ENCODE measurements at places on chromosomes 4 and X.

- no peak for DNase-seq
Measured at GRCh38 chr4:140710908-140711622, 45.1 kb downstream of the TBC1D9 start.

DNA sequence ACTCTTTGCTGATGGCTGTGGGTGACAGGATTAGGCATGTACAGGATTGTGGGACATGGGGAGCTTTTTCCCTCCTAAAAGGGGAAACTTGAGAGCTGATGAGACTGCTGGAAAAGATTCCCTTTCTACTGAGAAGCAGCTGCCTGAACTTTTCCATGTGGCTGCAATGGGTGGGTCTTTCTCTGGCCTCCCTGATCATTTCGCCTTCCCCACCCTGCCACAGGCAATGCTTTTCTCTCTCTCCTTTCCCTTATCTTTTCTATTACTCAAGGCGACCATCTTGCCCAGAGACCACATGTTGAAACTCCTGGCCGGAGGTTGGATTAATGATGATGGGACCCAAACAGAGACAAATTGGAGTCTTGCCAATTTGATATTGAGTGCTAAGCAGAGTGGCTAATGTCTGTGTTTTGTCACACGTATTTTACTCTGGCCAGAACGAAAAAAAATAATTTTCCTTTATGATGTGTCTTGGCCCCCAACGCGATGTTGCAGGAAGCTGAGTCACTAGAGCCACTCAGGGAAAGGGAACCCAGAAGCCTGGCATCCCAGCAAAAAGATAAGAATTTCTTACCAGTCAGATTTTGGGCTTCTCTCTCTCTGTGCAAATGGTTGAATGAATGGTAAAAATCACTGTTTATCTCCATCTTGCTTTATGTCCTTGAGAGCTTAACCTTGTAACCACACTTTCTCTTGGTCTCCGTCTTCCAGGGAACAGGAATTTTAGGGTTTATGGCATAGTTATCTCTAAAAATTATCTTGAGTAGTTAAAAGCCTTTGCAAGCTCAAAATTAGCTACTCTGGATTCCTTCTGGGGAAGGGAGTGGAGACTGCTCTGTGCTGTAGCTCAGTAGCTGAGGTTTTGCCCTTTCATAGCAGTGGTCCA lies 19.4 kb upstream of the ATP8A1 start:
- no peak for DNase-seq

DNA sequence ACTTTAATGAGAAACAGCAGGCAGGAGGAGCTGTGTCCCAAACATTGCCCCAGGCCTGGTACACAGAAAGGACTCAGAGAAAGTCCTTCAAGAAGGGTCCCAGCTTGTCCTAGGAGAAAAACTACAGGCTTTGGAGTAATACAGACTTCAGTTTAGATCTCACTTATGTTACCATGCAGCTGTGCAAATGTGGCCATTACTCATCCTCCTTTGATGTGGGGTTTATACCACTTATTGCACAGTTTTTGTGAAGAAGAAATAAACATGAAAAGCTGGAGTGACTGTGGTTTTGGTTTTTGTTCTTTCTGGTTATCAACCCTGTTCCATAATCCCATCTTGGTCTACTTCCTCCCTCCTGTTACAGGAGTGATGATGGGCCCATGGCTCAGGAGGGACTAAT lies 8.1 kb upstream of the CYTL1 start:
- no peak for DNase-seq

GRCh38 chrX:37997096-37997495 lies 9.3 kb upstream of the SYTL5 start:
- no peak for DNase-seq

GRCh38 chr4:57109847-57110639 lies at the start of gene IGFBP7:
TSS of gene IGFBP7 (minus strand) at chr4:57110385. CDS start at chr4:57110351, 34 bp downstream.
- no peak for DNase-seq

- DNase-seq: no peak
Measured at GRCh38 chr4:2832981-2833670, 10.5 kb upstream of the ADD1 start.

DNA sequence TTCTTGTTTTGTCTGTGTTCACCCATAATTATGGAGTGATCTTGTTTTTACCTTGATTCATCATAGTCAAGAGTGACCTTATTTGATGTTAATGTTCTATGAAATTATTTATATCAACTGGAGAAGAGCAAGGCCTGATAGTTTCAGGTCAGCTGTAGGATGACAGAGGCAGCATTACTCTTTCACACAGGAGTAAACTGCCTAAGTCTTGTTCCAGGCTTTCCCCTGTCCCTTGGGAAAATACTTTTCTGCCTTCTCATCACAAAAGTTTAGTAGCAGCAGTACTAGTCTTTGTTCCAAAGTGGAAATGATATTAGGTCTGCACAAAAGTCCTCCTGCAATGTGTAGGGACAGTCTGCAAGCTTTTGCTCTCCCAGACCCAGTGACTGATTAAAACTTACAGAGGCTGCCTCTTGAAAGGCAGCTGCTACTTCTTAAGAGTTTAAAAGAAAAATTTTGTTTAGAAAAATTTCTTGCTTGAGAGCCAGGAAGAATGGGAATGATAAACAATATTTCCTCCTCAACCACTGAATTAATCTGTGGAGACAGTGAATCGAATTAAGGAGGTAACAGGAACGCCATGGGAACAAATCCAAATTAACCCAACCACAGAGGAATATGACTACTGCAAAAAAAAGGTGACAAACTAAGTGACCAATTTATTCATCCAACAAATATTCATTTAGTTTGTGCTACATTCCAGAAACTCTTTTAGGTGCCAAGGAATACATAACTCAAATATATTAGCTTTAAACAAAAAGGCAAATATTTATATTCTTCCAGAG lies 991.4 kb upstream of the PABPC4L start:
- no peak for DNase-seq

GRCh38 chr4:48991357-48991756 lies 5.3 kb downstream of the CWH43 start:
- no peak for DNase-seq

- DNase-seq: no peak
Measured at GRCh38 chr4:18566970-18567799, 545.6 kb upstream of the LCORL start.

- DNase-seq: no peak
Measured at GRCh38 chrX:143694885-143695284, 25.7 kb downstream of the SPANXN2 start.
